ENCODE measurements at places on chromosomes 16 and 17. TPM values are rescaled to one million over a fixed set of nuclear protein-coding genes. Genes with fewer than 3 reads are reported as not detected.

DNA sequence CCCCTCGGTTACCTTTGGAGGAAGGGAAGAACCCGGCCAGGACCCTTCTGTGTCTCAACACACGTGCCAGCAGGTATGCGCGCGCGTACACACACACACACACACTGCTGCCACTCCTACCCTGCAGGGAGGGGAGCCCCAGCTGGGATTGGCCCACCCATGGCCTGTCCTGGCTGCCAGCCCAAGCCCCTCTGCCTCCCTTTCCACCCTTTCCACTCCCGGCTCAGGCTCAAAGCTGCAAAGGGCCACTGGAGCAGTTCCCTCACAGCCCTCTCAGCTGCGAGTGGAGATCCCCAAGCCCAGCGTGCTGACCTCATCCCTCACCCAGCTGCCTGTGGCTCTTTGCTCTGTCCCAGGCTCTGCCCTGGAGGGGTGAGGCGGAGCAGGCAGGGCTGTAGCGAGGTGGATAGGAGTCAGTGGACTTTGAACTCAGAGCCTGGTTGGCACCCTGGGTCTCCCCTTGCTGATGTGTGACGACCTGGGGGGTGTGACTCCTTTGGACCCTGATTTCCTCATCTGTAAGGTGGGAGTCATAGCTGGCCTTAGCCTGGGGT, 14.5 kb downstream of the KIF19 start:
- peak; percentile 86 for ATAC-seq

- no peak for ATAC-seq
These were observed 344.8 kb upstream of the CCL2 start for GRCh38 chr17:33910200-33910857.

- no peak for ATAC-seq
These were observed 26.5 kb upstream of the SLC39A11 start for GRCh38 chr17:73118951-73119391.

GRCh38 chr17:42087042-42087701, 11.1 kb downstream of the ZNF385C start:
- no peak for ATAC-seq

- ATAC-seq = no peak
These were observed 76.2 kb downstream of the SPECC1 start for GRCh38 chr17:20085283-20085845.

DNA sequence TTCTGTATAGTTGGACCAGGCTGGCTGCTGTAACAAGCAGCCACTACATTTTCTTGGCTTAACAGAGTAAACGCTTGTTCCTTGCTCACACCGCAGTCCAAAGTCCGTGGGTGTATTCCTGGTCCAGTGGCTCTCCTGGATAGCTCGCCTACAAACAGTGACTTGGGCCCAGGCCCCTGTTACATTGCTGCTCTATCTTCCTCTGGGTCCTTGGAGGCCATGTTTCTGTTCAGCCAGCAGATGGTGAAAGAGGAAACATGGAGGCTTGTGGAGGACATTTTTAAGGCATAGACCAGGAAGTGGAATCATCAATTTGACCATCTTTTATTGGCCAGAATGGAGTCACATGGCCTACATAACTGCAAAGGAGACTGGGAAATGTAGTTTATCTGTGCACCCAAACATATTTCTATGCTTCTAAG, 55.1 kb downstream of the ATP2C2 start:
- ATAC-seq = peak; percentile 74

DNA sequence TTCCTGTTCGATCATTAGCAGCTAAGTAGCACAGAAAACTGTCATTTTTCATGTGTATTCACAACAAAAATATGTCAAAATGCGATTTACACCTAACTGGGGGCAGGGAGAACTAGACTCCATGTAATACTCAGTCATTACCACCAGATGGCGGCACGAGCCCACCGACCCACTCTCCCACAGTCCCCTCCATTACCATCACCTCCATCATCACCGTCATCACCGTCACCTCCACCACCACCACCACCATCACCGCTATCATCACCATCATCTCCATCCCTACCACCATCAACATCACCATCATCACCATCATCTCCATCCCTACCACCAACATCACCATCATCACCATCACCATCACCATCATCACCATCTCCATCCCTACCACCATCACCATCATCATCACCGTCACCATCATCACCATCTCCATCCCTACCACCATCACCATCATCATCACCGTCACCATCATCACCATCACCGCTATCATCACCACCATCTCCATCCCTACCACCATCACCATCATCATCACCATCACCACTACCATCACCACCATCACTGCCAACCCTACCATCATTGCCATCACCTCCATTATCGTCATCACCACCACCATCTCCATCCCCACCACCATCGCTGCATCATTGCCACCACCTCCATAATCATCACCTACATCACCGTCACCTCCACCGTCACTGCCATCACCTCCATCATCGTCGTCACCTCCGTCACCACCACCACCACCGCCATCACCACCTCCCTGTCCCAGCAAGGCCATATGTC, 14.4 kb downstream of the NDUFAF8 start:
- peak; percentile 15 for ATAC-seq

DNA sequence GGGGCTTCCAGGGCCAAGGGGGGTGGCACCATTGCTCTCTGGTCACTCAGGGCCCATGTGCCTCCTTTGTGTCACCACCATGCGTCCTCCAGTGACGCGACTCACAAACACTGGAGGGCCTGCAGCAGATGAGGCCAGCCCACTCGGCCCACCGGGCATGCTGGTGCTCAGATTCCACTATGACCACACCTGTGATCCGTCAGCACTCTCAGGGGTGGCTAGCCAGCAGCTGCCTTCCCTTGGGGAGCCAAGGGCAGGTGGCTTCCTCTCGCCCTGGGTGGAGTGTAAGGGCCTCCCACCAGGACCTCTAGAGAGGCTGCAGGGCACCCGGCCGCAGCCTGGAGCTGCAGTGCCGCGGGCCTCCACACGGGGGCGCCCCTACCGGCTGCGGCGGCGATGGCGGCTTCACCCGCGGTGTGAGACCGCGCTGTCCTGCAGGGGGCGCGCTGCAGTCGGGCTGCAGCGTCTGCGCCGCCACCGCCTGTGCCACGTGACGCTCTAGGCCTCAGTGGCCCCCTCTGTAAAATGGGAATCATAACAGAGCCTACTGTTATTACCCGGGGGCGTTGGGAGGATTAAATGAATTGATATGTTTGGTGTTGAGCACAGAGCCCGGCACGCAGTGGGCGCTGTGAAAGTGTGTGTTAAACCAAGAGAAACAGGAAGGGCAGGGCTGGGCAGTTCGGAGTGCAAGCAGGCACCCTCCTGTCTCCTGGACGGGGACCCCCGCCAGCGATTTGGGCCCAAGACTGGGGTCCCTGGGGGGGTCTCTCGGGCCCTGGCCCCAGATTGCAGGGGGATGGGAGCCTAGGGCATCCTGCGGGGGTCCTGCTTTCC, 192.4 kb upstream of the GSE1 start:
- ATAC-seq = peak; percentile 22

- no peak for ATAC-seq
These were observed 9.4 kb downstream of the METTL9 start for GRCh38 chr16:21608639-21609328.

- ATAC-seq = no peak
These were observed 5.0 kb downstream of the ZNF689 start for GRCh38 chr16:30605158-30605557.

The TBC1D3I gene
- 0.41 TPM for total RNA-seq

The CLEC19A gene
- 0.49 TPM for total RNA-seq

The CXCL16 gene
- 10.6 TPM for total RNA-seq

The TEX14 gene
- 0.36 TPM for total RNA-seq
